ENCODE measurements at places on chromosomes 4 and X.
A peak's percentile ranks its signal among the peaks of the same experiment; 100 is the strongest.

DNA sequence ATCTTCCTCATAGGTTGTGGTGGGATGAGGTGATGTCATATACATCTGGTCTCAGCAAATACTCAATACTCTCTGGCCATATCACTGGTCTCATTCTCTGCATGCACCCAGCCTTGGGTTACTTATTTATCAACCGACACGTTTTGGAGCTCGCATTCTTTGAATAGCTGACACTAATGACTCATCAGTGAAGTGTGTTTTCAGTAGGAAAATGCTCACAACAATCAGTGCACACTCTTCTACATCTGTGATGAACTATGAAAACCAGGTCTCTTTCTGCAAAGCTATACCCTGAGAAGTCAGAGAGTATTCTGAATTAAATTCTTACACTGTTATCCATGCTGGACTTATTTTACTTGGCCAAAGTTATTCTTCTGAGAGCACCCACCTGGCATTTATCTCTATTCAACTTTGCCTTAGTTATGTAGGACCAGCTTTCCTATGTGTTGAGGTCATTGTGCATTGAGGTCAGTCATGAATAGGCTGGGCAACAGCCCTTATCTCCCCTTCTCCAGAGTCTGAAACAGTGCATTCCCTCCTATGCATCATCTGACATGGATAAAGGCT is 58.7 kb upstream of the DHX15 start:
- no peak for DNase-seq

- no peak for DNase-seq
These were observed 171.7 kb downstream of the SLIT2 start for GRCh38 chr4:20423420-20423819.

- peak; percentile 53 for DNase-seq
These were observed 3.6 kb downstream of the MID1IP1 start for GRCh38 chrX:38804682-38805431.

GRCh38 chr4:88158489-88159228 is at the start of gene ABCG2:
TSS of gene ABCG2 (minus strand) at chr4:88158639. CDS start at chr4:88139995, 18,644 bp downstream.
- DNase-seq: peak; percentile 82

GRCh38 chr4:41095973-41096372 is 118.4 kb downstream of the APBB2 start:
- no peak for DNase-seq

DNA sequence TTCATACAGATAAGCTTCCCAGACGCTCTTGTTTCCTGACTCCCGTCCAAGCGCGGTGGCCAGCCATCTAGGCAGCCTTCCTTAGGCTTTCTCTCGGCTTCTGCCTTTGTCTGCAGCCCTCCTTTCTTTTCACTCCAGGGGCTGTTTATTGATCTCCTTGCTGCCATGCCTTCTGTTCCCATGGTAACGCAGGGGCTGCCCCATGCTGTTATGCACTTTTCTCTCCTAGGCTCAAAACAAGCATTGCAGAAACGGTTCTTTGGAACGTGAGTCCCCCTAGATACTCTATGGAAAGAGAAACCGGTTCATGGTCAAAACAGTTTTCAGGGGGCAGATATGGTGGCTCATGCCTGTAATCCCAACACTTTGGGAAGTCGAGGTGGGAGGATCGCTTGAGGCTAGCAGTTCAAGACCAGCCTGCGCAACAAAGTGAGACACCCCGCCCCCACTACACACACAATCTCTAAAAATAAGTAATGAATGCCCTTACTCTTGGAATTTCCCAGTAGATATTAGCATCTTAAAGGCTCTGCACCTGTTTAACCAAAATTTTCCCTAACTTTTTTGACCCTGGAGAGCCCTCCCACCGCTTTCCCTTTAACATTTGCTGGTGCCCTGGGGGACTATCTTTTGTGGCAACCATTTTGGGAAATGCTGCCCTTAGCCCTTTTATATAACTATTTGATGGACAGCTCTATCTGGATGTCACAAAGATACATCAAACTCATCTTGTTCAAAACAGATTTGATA is 53.9 kb upstream of the ZNF157 start:
- DNase-seq: no peak

DNA sequence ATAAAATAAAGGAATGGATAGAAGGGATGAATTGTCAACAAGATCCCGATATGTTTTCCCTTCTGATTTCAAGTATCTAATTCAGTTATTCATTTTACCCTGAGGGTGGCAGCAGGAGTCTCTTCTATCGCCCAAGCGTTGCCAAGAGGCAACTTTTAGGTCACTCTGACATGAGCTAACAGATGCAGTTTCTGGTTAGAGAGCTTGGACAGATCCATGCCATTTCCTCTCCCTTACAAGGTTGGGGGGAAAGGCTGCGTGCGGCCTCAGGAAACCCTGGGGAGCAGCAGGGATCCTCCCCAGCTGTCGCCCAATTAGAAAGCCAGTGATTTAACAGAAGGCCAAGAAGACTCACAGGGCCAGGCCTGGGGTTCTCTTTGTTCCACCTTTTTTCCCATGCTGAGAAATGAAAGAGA is 35.3 kb upstream of the WAS start:
- DNase-seq: no peak

All from Peyer's patch (tissue), 4 donors.